ENCODE measurements at places on chromosomes 1 and 21.

GRCh38 chr1:153058826-153059784 lies 1.8 kb upstream of the SPRR2A start:
- no peak for DNase-seq

DNA sequence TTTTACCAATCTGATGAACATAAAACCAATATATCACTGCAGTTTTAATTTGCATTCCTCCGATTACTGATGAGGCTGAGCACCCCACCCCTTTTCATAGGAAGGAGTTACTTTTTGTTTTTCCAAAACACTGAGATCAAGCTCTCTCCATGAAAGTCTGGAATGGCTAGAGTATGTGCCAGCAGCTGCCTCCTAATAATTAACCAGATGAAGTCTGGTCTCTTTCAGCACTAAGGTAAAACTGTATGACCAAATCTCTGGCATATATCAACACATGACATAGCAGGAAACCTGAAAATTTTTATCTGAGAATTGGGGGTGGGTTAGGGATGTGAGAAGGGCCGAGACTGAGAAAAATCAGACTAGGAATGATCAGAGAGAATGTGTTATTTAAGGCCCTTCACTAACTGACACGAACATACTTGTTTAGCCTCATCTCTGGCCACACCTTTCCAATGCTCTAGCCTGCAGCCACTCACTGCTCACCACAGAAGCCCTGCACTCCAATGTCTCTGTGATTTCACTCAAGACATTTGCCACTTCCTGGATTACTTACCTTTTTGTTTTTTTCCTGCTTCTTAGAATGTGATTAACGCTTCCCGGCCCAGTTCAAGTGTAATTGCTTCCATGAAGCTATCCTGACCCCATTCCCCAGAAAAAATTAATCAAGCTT lies 34.7 kb downstream of the WASF2 start:
- no peak for DNase-seq

DNA sequence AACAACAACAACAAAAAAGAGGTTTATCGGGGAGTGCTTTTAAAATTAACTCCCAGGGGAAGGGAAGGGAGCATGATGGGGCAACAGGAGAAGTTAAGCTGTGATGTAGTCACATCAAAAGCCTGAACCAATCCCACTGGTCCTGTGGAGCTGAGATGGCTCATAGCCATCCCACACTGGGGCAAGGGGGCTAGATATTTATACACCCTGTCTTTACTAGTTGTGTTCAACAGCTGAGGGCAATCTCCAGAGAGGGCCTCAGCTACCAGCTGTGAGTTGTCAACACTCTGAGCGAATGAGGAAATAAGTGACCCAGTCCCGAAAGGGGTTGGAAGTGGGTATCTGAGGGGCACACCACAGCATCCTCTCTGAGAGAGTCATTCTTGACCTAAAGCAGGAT lies 31.0 kb upstream of the CREG1 start:
- no peak for DNase-seq

- no peak for DNase-seq
These were observed 2.8 kb upstream of the CAPN9 start for GRCh38 chr1:230744382-230744781.

- DNase-seq: no peak
These were observed 408.4 kb downstream of the NTNG1 start for GRCh38 chr1:107549152-107549810.

DNA sequence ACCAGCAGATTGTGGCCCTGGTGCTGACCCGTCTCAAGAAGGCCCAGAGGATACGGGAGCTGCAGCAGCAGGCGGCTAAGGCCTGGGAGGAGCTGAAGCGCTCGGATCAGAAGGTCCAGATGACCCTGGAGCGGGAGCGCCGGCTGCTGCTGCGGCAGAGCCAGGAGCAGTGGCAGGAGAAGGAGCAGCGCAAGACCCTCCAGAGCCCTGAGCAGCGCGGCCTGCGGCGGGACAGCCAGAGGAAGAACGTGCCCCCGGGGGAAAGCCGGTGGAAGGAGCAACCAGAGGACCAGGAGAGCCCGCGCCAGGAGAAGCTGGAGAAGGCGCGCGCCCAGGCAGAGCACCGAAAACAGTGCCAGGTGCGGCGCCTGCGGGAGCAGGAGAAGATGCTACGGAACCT lies 1.0 kb downstream of the CCDC185 start:
- DNase-seq: no peak

DNA sequence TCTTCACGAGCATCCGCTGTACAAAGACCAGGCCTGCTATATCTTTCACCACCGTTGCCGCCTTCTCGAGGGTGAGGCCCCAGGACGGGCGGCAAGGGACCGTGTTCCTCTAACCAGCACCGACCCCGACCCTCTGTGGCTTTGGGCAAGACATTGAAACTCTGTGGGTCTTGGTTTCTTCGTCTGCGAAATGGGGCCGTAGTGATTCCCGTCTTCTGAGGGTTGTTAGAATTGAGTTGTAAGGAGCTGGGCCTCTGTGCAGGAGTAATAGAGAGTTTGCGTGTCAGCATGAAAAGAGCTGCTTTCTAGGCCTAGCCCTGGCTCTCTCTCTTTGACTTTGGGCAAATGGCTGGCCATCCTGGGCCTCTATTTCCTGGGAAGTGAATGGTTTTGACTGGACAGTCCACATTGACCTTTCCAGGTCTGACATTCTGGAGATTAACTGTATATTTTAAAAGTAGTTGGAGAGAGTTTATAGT lies 591 bp downstream of the MRPL37 start:
- DNase-seq: no peak

DNA sequence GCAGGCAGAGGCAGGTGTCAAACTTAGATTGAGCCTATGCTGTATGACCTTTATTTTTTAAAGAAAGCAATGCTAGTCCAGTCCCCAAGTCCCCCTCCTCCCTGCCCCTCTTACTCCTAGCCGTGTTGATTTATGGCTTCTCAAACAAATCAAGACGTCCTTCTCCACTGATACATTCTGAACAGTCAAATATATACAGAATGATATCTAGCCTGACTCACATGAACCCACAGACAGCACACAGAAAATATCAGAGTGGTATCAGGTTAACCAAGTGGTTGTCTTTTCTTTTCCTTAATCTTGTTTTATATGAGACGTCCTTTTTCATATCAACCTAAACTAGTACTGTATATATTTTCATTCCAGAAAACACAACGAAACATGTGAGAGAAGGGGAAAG lies 13.4 kb downstream of the DAB1 start:
- no peak for DNase-seq

DNA sequence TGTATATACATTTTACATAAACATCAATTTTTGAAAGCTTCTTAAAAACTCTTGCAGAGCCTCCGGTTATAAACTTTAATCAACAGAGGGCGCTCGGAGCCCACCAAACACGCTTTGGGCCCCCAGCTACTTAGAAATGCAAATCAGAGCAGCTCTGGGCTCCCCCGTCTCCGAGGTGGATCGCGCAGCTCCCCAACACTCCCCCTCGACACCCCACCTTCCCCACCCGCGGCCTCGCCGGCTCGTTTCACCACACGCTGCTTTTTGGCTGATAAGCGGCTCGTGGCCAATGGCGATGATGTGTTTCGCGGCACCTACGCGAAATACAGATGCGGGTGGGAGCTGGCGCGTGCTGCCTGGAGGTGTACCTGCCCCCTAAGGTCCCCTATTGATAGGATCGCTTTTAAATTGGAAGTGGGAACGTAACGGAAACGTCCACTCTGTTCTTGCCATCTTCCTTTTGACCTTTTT lies 1.7 kb upstream of the KIF26B start:
- peak; percentile 74 for DNase-seq

DNA sequence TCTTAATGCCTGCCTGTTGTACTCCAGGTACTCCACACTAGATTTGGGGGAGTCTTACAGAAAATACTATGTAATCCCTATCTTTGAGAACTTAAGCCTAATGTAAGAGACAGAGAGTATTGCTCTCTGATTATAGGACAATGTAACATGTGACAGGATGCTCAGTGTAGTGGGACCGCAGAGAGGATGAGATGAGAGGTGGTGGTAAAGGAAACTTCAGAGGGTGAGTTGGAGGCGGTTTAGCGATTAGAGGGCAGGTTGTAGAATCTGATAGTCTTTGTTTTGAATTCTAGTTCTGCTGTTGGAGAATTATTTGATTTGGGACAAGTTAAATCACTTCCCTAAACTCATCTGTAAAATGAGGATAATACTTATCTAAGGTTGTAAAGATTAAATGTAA lies 5.4 kb downstream of the SOAT1 start:
- peak; percentile 85 for DNase-seq

- DNase-seq: no peak
These were observed 12.8 kb downstream of the TRNAU1AP start for GRCh38 chr1:28565726-28566125.
